ENCODE measurements at places on chromosomes 3 and 15.

DNA sequence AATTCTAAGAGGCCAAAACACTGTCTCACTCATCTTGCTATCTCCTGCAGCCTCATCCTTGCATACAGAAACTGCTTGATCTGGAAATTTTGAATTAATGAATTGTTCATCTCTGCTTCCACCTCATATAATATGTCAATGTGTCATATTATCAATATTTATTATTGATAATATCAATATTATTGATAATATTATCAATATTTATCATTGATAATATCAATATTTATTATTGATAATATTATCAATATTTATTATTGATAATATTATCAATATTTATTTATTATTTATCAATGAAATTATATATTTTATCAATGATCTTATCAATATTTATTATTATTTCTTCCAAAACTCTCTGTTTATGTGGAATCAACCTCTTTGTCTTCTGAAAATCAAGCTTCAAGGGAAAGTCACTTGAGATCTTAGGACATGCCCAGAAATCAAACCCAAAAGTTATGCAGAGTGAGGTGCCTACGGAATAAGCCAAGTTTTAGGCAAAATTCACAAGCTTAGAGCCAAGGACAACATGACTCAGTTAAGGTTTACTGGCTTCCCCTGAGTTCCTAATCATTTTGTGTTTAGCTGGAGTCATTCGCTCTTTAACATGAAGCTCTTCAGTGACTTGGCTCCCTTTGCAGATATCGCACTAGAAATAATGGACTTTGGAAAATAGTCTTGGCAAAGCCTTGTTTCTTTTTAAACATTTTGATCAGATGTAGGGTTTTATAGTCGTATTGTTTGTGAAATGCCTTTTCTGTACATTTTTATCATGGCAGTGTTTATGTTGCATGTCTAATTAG is 297.1 kb upstream of the RARB start:
- DNase-seq = no peak

DNA sequence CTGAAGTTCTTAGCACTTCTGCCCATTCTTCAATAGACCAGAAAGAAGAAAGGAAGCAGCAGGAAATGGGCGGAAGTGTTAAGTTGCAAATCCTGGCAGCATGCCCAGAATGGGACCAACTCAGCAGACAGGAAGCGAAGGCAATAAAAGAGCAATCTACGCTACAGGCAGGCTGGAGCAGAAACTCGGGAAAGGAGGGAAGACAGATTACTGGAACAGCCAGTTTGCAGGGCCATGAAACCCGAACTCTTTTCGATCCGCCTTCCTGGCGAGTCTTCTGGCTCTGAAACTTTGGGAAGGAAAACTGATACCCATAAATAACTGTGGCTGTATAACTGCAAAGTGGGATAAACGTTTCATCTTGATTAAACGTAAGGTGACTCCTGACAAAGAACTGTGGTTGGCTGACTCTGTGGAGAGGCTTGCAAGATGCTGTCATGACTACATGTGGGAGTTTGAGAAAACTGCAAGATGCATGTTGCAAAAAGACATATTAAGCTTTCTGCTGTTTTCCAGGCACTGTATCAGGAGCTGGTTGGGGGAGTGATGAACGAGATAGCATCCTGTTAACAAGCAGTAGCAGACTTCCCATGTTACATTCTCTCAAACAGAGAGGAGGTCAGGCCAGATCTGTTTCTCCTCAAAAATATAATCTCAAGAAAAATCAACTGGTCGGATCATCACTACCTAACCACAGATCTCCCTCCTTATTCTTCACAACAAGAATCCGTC is 67.8 kb downstream of the FMN1 start:
- peak; percentile 60 for DNase-seq

DNA sequence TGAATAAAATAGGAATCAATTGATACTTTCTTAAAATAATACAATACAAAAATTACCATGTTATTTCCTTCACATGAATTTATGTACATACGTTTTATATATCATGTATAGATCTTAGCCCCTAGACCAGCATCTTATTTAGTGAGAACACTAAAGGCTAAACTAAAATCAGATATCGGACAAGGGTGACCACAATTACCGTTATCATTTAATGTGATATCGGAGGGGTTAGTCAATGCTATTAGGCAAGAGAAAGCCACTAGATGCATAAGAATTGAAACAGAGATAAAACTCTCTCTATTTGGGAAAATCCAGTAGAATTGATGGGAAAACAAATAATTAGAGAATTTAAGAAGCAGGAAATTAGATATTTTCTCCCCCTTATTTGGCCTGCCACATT is 46.5 kb upstream of the TIMP4 start:
- no peak for DNase-seq

DNA sequence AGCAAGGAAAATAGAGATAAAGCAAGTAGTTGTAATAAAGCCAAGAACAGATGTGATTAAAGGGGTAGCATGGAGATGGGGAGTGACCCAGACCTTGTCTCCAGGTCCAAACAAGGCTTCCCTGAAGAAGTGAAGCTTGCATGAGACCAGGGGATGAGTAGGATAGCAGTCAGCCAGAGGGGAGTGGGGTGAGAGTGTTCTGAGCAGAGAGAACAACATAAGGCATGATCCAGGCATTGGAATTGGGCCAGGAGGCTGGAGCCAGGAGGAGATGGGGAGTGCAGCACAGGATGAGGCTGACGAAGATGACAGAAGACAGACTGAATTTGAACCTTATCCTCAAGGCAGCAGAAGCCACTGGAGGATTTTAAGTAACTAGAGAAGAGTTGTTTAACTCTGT is 7.2 kb downstream of the TMOD2 start:
- DNase-seq = no peak

- no peak for DNase-seq
Measured at GRCh38 chr3:131233900-131234668, 147.5 kb upstream of the NUDT16 start.

DNA sequence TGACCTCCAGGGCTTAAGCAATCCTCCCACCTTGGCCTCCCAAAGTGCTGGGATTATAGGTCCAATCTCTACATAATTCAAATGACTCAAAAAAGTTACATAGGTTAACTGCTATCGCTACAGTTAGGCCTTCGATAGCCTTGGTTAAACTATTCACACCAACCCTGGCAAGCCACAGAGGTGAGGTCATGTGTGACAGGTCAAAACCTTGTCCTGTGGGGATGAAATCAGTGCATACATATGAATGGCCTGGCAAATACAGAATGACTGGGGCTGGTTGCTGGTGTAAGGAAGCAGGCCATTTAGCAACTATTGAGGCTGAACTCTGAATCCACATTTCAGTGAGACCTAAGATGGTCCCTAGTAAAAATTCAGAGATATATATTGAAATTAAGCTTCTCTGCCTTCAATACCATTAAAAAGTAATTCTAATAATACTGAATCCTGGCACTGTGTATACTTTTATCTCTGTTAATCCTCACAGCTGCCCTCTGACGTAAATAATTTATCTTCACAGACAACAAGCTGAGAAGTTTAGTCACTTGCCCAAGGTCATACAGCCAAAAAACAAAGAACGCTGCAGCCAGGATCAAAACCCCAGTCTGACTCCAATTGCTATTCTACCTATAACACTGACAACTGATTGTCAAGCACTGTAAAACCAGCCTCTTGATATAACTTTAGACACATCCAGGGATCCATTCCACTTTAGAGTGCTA is 35.3 kb downstream of the MKRN2 start:
- DNase-seq = no peak

DNA sequence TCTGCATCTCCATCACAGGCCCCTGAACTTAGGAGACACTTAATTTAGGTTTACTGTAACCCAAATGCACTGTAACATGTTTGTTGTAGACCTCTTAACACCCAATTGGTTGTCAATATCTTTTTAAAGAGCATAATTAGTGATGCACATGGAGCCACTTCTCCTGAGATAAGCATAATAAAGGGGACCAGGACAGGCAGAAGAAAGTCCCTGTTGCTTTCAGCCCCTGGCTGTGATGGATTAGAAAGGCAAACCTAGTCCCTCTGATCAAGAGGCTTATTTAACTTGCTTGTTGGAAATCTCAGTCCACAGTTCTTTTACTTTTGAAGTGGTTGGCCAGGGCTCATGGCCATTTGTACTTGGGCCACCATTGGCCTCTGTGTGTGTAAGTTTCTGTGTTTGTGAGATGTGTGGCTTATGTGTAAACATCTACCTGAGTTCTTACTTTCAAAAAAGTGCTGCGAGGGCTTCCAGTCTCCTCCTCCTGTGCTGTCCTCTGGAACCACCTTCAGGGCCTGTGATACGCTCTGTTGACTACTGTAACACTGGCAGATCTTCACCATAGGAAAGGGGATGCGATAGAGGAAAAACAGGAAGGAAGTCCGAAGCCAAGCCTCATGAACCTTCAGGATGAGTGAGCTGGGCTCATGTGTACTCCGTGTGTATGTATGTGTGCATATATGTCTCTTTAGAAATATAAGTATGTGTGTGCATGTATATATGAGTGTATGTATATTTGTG is 136.2 kb downstream of the EPHB1 start:
- no peak for DNase-seq

DNA sequence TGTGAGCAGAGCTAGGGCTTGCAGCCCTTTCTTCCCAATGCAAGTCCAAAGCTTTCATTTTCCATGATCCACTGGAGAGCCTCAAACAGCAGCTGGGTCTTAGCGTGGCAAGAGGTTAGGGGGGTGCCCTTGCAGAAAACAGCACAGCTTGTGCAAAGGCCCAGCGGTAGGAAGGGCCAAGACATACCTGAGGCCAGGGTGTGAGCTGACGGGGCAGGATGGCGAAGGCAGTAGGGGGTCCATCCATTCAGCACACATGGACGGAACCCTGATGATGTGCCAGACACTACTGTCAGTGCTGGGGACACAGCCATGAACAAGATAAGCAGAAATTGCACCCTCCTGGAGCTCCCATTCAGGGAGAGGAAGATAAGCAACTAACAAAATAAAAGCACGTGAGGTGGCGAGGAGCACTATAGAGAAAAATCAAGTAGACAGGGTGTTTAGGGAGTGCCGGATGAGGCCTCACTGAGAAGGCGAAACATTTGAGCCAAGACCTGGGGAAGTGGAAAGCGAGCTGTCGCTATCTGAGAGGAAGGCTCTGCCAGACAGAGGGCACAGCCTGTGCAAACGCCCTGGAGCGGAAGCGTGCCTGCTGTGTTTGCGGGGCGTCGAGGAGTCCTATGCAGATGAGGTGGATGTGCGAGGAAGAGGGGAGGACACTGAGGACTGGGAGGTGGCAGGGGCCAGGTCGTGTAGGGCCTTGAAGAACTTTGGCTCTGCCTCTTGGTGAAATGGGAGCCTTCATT is 43.4 kb downstream of the SLC6A1 start:
- no peak for DNase-seq

DNA sequence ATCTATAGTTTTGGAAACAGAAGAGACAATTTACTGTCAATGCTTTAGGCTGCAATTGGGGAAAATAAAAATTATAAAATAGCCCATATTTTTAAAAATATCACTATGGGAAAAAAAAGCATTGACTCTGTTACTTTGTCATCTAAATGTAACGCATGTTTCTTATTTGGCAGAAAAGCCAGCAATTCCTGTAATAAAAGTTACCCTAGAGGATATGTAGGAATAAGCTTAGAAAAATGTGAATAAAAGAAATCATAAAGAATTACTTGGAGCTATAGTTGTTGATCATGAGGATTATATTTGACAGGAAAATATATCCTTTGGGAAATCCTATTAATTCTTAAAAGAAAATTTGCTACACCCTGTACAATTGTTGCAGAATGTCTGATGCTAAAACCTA is 515.4 kb upstream of the IL12A start:
- DNase-seq = no peak

DNA sequence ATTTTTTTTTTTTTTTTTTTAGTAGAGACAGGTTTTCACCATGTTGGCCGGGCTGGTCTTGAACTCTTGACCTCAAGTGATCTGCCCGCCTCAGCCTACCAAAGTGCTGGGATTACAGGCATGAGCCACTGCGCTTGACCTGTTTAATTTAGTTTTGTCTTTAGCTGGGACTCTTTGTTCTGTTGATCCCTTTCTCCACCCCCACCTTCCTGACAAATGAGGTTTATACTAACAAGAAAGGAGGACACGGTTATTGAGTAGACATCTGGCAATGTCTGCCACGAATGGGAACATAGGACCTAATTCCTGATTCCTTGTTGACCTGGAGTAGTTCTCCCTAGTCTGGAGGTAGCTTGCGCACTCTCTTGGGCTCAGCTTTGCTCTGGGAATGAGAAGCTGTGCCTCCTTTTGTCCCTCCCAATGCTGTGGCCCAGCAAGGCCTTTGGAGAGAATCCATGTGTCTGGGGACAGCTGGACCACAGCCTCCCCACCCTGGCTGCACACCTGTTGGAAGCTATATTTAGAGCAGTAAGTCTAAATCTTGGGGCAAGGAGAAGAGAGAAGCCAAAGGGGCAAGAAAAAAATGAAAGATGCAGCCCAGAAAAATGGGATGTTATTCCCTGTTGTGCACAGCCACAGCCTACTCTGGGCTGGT is 53.2 kb upstream of the ADPGK start:
- DNase-seq = no peak

- no peak for DNase-seq
Measured at GRCh38 chr3:191356631-191357439, 26.5 kb upstream of the UTS2B start.

GRCh38 chr3:157123621-157124020 is 36.3 kb downstream of the CCNL1 start:
- no peak for DNase-seq

DNA sequence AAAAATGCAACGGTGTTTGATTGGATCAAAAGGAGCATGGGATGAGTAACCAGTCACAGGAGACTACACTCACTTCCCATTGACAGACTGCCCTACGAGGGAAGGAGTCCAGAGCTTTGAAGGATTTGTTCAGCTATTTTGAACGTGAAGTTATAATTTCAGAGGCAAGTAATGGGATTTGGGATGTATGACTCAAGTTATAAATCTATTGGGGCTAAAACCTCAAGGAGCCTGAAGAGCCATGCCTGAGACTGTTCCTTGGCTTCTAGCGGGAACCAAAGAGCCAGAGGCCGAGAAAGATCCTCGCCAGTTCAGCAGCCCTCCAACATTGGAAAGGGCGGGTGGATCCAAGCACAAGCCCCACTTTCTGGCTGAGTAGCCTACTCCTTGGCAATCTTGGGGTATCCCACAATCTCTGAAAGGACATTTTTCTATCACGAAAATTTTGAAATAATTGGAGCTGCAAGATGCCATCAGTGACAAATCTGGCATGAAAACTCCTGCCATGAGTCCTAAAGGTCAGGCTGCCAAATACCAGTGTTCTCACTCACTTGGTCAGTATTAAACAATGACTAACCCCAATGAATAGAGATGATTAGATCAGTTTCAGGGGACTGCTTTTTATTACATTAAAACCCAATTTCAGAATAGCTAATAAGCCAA is 48.6 kb upstream of the SLCO2A1 start:
- no peak for DNase-seq

GRCh38 chr3:126287171-126287535 is 70.1 kb downstream of the KLF15 start:
- no peak for DNase-seq

- no peak for DNase-seq
Measured at GRCh38 chr3:85781806-85782205, 823.0 kb downstream of the CADM2 start.

All from activated T-cell treated with anti-CD3 and anti-CD28 coated beads, Interleukin-2, amount 50 U/mL, for 1 hour (primary cell).